NCI-H1048 (cell line): ENCODE measurements at places on chromosomes 11 and 22.

GRCh38 chr11:27414644-27415043 lies 51.6 kb upstream of the CCDC34 start:
- DNase-seq: no peak

DNA sequence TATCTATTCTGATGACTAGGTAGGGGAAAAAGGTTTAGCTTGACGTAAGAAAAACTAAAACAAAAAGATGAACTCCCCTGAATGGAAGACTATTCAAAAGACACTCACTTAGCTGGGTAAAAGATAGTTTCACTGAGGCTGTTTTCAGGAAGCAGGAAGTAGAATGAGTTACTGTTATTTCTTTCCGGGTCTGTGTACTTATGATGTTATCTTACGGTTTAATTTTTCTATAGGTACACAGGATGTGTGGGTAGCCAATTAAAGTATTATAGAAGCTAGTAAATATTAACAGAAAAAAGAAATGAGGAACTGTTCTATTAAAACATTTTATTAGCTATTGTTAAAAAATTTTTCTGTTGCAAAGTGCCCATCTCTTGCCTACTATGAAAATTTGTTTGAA lies 45.8 kb upstream of the MMP7 start:
- no peak for DNase-seq

DNA sequence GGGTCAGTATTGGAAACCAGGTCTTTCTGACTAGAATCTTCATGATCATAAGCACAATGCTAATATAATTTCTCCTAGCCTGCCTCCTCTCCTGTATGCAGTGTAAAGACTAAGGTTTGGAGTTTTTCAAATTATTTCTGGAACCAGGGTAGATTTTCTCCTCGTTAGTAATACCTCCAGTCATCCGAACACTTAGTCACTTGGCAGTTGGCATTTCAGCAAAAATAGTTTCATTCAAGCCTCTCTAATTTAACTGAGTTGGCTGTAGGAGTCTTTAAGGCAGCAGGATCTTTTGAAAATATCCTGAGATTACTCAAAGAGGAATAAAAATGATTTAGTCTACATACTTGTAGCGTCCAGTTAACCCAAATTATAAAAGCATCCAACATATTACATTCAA lies 6.3 kb downstream of the TYR start:
- no peak for DNase-seq

GRCh38 chr11:129252621-129253020 lies 60.5 kb upstream of the ARHGAP32 start:
- DNase-seq: peak; percentile 70

- peak; percentile 20 for DNase-seq
Measured at GRCh38 chr11:68212421-68213134, 518 bp downstream of the KMT5B start.

DNA sequence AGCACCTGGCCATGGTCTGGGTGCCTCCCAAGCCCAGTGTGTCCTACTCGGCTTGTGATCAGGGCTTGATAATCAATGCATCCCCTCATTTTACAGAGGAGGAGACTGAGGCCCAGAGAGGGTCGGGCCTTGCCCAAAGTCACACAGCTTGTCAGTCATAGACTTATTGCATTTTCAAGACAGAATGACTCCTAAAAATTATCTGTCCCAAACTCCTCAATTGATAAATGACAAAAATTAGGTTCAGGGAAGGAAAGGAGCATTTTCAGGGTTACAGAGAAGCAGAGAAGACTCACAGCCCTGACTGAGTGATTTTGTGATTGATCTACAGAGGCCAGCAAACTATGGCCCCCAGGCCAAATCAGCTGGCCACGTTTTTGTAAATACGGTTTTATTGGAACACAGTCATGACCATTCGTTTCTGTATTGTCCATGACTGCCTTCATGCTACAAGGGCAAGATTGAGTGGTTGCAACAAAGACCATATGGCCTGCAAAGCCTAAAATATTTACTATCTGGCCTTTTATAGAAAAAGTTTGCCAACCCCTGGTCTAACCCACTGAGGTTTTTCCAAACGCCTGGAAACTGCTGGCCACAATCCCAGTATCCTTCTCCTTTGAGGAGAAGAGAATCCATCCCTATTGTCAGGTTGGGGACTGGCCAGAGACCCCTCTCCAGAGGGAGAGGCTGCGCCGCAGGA lies 35.1 kb upstream of the NAV2 start:
- DNase-seq: no peak

DNA sequence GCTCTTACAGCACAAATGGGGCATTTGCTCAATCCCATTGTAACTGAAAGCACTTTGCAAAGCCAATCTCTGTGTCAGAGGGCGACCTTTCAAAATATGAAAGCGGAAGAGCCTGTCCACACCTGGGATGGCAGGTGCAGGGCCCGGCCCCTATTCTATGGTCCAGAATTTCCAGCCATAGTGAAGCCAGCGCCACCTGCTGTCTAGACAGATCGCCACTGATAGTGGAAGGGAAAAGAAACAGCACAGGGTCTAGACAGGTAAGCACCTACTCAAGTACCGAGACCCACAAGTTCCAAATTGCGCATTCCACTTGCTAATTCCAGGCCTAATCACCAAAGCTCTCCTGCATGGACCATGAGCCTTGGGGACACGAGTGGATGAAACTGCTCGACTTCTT lies 141.4 kb downstream of the NTM start:
- DNase-seq: peak; percentile 10

- no peak for DNase-seq
Measured at GRCh38 chr11:113272281-113272680, 42.1 kb upstream of the TTC12 start.

DNA sequence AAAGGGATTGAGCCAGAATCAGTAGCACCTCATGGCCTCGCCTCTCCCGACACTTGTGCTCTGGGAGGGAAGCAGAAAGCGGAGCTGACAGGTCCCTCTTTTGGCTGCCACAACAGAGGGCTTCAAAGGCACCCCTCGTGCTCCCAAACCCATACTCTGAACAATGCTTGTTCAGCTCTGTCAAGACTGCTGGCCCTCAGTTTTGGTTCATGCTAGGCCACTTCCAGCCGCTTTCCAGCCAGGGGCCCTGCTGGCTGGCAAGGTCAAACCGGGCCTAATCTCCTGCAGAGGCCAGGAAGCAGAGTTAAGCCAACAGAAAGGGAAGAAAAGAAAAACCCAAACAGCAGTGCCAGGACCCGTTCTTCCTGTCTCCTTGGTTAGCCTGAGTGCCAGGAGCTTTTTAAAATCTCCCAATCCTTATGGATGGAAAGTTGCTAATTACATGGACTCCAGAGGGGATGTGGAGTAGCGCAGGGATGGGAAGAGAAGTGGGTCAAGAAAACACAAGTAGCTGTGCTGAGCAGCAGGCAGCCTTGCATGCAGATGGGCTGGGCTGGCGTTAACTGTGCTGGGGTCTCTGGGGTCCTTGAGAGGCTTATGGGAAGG lies 150.6 kb downstream of the GRIK4 start:
- DNase-seq: no peak
